Left lobe of liver (tissue), 2 donors: ENCODE measurements at places on chromosomes 3 and 15. TPM values are rescaled to one million over a fixed set of nuclear protein-coding genes. Genes with fewer than 3 reads are reported as not detected.

BAHD1 gene
- 12.8 TPM for total RNA-seq

LMLN gene
- 2.7 TPM for total RNA-seq

DNA sequence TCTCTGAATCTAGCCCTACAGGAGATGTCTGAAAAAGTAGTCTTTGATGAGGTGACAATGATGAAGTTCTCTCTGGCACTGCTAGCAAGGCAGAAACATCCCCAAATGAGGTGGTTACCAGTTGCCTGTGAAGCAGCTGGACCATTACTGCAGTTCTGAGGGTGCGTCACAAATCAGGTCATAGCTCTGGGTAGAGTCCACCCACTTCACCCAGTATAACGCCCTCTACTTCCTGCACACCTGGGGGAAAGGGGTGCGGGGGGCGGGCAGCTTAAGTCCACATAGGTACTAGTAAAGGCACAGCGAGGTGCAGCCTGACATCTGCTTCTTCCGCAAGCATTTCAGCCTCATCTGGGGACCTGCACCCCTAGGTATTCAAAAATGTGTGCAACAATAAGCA, 13.4 kb upstream of the SATB1 start:
- no peak for DNase-seq

DNA sequence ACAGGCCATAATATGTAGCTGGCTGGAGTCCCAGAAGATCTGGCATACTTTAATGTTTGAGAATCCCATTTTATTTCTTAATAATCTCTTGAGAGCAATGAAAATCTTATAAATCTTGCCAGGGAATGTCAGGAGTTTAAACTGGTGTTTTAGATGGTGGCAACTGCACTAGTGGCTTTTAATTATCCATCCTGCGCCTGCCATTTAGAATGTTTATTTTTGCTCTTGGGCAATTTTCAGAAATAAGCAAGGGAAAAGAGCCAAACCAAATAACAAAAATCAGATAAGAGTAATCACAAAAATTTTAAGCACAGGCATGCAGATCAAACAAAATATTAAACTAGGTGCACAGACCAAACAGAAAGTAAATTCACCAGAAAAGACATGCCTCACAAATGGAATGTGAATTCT, 41.9 kb upstream of the UBP1 start:
- DNase-seq = no peak

GRCh38 chr3:19334120-19334519, 185.8 kb downstream of the KCNH8 start:
- DNase-seq = no peak

GRCh38 chr15:91515188-91515754, 338.2 kb upstream of the SLCO3A1 start:
- no peak for DNase-seq
